ENCODE measurements at places on chromosomes 1 and 21.

DNA sequence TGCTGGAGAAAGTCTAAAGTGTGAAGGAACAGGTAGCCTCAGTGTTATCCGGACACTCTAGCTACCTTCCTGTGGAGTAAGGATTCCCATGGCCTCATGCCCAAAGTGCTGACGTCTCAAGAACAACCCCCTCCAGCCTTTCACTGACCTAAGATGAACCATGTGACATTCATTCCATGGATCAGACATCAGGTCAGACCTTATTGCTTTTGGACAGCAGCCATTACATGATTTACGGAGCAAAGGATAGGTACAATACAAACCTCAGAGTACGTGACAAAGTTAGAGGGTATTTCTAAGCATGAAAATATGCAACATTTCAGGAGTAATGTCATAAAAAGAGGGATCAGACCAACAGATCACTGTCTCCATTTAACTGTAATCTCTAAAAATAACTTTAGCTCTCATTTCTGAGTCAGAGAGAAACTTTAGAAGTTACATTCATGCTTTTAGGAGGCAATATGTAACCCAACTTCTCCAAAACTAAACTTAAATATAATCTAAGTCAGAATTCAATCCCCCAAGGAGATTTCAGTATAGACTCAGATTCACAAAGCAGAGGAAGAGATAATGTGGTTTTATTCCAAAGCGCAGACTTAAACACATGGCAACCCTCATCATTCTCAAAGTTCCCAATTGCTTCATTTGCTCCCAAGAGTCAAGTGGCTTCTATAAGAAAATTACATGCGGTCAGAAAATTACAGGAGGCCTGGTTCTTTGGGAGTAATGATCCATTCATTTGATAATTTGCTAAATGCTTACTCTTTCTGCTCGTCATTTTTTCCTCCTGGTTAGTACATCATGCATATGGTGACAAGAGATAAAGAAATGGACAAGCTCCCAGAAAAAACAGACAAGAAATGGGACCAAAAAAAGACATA, 280.4 kb downstream of the SETD4 start:
- H3K36me3 ChIP-seq: no peaks in the 10 kb centered on the region
- H3K27ac ChIP-seq: no peak overlapping the region
- H3K4me1 ChIP-seq: no peaks in the 10 kb centered on the region
- H3K4me3 ChIP-seq: no peak overlapping the region
- no peak for DNase-seq

DNA sequence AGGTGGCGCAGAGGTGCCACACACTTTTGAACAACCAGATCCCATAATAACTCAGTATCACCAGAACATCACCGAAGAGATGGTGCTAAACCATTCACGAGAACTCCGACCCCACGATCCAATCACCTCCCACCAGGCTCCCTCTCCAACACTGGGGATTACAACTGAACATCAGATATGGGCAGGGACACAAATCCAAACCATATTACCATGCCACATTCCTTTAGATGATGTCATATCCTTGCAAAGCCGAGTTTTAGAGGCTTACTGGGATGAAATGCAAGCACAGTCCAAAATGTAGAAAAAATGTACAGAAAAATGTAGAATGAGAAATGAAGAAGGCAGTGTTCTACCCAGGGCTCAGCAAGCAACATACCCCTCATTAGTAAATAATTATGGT, 64.7 kb downstream of the SGIP1 start:
- H3K4me3 ChIP-seq: no peak overlapping the region
- no peak for DNase-seq
- H3K27me3 ChIP-seq: peaks cover 2% of the 10 kb centered on the region
- no peaks in the 10 kb centered on the region for H3K36me3 ChIP-seq
- no peaks in the 10 kb centered on the region for H3K4me1 ChIP-seq

- no peak overlapping the region for H3K4me3 ChIP-seq
- no peak overlapping the region for H3K27ac ChIP-seq
- no peaks in the 10 kb centered on the region for H3K4me1 ChIP-seq
Observed at GRCh38 chr1:41466146-41466545, 18.3 kb downstream of the EDN2 start.

DNA sequence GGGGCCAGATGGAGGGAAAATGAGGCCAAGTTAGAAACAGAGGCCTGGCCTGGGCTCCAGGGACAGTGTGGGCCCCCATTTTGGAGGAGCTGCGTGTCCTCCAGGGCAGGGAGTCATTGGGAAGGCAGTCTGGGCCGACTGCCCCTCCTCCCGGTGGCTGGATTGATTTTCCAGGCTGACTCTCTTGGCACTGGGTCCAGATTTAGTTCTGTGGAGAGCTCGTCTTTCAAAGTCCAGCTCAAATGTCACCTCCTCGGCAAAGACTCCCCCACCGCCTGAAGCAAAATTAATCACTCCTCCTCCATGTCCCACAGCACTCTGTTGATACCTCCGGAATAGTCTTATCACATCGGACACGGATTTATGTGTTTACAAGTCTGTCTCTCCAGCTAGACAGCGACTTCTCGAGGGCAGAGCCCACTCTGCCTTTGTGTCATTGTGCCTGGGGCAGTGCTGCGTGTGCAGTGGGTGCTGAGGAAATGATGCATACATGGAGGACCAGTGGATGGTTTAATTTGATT, 175.1 kb downstream of the CAMTA1 start:
- H3K27ac ChIP-seq: no peak overlapping the region
- DNase-seq: no peak
- no peak overlapping the region for H3K4me3 ChIP-seq
